ENCODE measurements at places on chromosomes 16 and 17. TPM values are rescaled to one million over a fixed set of nuclear protein-coding genes. Genes with fewer than 3 reads are reported as not detected.

ARL5C gene
- total RNA-seq: not detected

PLEKHG4 gene
- total RNA-seq: 6.0 TPM

CSF3 gene
- total RNA-seq: not detected

TMEM235 gene
- total RNA-seq: 2.3 TPM

OR1A1 gene
- not detected for total RNA-seq

KRTAP3-1 gene
- total RNA-seq: not detected
